ENCODE measurements at places on chromosomes 6 and 20.
A peak's percentile ranks its signal among the peaks of the same experiment; 100 is the strongest.

DNA sequence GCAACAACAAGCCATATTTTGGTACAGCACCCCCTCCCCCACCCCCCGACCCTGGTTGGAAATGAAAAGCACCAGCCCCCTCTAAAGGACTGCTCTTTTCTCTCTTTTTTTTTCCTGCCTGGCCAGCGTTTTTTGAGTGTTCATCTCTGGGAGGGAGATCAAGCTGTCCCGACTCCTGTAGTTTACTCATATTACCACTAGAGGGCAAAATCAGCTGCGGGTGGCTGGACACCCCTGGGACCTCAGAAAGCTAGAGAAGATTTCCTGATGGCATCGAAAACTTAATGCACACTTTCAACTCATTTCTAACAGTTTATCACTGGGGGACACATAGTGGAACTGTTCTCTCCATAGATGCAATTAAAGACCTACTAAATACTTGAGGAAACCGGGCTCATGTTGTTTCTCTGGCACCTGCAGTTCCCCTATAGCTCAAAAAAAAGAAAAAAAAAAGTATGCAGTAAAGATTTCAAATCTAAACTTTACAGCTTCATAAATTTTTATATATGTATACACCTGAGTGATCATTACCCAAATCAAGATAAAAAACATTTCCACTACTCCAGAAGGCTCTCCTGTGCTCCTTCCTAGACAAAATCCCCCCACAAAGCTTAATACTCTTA lies 24.4 kb downstream of the CNBD2 start:
- peak; percentile 90 for DNase-seq

- DNase-seq: no peak
These were observed 24.9 kb downstream of the DEFB125 start for GRCh38 chr20:112396-112795.

DNA sequence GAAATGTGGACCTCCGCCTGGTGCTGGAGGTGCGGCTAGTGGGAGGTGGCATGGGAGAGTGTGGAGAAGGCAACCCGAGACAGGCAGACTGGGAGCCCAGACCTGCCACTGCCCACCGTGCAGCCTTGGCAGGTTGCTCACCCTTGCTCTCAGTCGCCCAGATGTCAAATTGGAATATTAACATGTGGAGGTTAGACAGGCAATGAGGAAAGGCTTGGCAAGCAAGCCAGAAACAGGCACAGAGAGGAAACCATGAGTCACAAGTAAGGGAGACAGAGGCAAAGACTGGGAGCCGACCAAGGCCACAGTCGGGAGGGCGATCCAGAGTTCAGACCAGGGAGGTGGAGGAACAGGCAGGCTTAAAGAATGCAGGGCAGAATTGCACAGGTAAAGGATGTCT lies 178.2 kb downstream of the FOXC1 start:
- DNase-seq: peak; percentile 18

DNA sequence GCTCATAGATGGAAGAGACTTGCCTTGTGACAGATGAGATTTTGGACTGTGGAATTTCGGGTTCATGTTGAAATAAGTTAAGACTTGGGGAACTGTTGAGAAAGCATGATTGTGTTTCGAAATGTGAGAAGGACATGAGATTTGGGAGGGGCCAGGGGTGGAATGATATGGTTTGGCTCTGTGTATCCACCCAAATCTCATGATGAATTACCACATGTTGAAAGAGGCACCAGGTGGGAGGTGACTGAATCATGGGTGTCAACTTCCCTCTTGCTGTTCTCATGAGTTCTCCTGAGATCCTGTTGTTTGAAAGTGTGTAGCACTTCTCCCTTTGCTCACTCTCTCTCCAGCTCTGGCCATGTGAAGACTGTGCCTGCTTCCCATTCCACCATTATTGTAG lies 17.9 kb downstream of the AHI1 start:
- no peak for DNase-seq

DNA sequence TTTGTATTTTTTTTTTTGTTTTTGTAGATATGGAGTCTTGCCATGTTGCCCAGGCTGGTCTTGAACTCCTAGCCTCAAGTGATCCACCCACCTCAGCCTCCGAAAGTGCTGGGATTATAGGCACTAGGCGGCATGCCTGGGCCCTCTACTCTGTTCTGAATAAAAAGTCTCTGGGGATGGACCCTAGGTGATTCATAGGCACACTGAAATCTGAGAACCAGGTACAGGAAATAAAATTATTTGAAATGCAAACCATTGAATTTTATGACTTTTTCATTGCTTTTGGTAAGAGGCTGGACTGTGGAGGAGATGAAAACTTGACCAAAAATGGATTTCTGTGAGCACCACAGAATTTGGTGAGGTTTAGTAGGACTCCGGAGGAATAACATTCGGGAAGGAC lies 117.5 kb downstream of the PRIM2 start:
- no peak for DNase-seq

DNA sequence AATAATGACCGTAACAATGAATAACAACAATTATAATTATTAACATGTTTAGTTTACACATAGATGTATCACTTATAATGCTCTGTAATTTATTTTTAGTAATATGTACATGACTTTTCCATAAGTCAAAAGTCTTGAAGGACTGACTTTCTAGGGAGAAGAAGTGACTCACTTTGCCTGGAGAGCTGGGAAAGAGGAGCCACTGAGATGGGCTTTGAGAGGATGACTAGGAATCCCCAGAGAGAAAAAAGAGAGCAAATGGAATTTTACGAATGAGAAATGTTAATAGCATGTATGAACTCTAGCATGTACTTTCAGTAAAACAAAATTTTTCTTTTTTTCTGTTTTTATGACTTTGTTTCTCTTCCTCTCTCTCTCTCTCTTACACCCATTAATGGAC lies 67.8 kb upstream of the RALY start:
- no peak for DNase-seq

- no peak for DNase-seq
These were observed 122.4 kb downstream of the IRF4 start for GRCh38 chr6:513961-514360.

DNA sequence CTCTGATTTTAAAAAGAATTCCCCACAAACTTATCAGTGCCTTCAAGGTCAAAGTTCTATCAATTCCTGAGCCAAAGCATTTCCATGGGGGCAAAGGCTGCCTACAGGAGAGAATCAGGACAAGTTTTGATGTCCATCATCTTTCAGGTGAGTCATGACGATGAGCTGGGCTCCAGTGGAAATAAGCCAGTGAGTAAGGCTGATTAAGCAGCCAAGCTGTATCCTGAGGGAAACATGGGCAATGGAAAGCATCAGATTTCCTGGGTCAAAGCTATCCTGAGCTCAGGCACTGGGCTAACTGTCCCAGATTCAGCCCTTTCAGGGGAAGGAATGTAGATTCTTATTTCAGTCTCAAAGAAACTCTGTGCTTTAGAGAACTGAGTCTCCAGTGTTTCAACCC lies 377.4 kb downstream of the CD109 start:
- peak; percentile 20 for DNase-seq

DNA sequence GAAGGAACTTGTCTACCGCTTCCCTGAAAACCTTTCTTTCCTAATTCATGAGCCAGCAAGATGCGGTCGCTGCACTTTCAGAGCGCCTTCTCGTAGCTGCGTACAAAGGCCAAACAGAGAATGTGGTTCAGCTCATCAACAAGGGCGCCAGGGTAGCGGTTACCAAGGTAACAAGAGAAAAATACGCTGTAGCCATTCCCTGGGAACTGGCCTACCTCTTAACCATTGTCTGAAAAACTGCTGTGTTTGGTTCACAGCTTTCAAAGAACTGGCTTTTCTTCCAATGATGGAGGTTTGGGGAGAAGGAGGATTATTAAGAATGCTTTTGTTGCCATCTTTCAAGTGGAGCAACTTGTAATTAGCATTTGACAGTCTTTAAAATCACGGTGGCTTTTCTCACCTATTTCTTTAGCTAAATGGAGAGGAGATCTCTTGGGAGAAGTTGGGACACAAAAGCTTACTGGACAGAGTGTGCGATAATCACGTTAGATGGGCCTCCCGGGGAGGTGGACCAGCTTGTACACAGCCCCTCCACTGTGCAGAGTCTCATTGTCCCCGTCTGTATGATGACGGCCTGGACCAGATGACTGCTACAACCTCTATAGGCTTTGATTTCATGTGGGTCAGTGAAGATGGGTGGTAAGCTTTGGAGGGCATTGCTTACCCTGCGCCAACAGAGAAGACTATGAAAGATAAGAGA lies 71.5 kb downstream of the LYRM2 start:
- no peak for DNase-seq

GRCh38 chr20:417801-418342 lies 9.8 kb downstream of the RBCK1 start:
- no peak for DNase-seq

DNA sequence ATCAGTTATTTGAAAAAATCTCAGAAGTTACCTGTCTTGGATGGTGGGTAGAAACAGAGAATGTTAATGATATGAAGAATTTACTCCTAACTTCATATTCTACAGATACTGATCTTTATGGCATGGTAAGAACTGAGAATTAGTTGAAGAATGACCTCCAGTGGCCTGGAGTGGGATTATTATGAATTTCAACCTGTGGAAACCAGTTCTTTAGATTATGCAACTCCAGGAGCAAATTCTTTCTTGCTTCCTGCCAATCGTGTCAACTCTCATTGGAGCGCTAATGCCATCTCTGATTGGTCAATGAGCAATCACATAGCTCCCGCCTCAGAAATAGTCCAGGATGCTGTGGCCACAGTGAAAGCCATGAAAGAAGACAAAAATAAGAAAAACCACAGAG lies 40.6 kb downstream of the LYRM2 start:
- DNase-seq: peak; percentile 12

DNA sequence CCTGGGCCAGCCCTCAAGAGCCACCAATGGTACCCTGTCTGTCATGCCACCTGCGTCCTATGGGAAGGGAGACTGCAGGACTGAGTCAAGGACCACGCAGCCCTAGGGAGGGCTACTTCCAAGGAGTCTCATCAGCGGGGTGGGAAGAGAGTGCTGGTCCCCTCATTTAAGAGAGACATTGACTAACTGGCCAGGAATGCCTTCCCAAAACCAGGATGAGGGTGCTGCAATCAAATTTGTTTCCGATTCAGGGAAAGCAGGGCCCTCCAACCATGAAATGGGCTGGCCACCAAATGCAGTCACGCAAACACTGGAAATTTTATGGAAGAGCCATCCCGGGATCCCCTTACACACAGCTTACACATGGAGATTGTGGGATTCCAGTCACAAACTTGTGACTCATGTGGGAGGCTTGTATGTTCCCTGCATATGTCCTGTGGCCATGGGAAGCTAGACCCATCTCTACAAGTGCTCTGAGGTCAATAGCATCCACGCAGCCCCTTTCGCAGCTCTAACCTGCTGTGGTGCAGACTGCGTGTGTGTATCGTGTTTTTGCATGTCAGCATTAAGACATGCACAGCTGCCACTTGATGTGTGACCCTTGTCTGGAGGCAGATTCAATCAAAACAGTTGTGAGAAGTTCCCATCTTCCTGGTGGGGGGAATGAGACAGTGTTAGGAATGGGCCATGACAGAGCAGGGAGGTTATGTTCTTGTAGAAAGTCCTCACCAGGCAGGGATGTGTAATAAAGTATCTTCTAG lies 53.0 kb upstream of the CST7 start:
- peak; percentile 2 for DNase-seq

- DNase-seq: no peak
These were observed 110.5 kb upstream of the CDYL start for GRCh38 chr6:4665489-4666417.

- peak; percentile 29 for DNase-seq
These were observed 60.7 kb downstream of the TNFAIP3 start for GRCh38 chr6:137927777-137928218.

GRCh38 chr6:109461733-109462526 lies 6.4 kb upstream of the MICAL1 start:
- no peak for DNase-seq

- DNase-seq: no peak
These were observed 17.1 kb downstream of the FOXF2 start for GRCh38 chr6:1406306-1407072.

DNA sequence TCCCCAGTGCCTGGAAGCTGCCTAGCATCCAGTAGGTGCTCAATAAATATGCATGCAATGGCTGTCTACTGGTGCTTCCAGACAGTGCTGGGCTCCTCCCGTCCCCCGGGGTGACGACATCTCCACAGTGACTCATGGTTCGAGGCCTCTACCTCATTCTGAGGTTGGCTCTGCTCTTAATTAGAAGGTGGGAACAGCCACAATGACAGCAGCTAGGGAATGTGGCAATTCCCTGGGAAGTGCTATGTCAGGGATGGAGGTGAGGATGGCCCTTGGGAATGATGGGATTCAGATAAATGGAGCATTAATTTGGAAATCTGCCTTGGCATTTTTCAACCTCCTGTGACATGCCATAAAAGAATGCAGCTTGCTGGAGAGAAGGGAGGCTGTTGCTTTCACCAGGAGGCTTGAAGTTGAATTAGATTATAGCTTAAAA lies 43.5 kb upstream of the NFATC2 start:
- peak; percentile 94 for DNase-seq

- no peak for DNase-seq
These were observed 149.1 kb upstream of the TENT5A start for GRCh38 chr6:81901551-81901966.

DNA sequence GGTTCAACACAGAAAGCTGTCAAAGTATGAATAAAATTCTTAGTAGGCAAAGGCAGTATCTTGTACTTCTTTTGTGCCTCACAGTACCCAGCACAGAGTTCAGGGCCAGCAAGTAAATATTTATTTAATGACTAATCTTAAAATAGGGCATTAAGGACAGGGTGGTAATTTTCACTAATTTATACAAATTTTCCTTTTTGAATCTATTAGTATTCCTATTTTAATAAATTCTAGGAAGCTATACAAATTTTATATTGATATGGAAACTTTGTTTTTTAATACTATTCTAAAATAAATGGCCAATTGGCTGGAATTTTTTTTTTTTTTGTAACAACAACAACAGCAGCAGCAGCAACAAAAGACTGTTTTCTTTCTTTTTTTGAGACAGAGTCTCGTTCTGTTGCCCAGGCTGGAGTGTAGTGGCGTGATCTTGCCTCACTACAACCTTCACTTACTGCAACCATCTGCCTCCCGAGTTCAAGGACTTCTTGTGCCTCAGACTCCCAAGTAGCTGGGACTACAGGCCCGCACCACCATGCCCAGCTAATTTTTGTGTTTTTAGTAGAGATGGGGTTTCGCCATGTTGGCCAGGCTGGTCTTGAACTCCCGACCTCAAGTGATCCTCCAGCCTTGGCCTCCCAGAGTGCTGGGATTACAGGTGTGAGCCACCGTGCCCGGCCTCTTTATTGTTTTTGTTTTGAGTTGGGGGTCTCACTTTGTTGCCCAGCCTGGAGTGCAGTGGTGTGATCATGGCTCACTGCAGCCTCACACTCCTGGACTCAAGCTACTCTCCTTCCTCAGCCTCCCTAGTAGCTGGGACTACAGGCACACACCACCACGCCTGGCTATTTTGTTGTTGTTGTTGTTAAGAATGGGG lies 85.2 kb downstream of the FKBP5 start:
- DNase-seq: no peak

DNA sequence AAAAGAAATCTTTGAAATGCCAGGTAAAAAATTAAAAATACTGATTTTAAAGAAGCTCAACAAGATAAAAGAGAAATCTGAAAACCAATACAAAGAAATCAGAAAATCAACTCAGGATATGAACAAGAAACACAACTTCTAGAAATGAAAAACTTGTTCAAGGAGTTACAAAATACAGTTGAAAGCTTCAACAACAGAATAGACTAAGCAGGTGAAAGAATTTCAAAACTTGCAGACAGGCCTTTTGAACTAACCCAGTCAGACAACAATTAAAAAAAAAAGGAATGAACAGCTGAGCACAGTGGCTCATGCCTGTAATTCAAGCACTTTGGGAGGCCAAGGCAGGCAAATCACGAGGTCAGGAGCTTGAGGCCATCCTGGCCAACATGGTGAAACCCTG lies 57.8 kb downstream of the PDSS2 start:
- DNase-seq: no peak

Data from urothelium cell line (cell line).